GF-D8 (cell line): ENCODE measurements at places on chromosomes 1 and 21.

DNA sequence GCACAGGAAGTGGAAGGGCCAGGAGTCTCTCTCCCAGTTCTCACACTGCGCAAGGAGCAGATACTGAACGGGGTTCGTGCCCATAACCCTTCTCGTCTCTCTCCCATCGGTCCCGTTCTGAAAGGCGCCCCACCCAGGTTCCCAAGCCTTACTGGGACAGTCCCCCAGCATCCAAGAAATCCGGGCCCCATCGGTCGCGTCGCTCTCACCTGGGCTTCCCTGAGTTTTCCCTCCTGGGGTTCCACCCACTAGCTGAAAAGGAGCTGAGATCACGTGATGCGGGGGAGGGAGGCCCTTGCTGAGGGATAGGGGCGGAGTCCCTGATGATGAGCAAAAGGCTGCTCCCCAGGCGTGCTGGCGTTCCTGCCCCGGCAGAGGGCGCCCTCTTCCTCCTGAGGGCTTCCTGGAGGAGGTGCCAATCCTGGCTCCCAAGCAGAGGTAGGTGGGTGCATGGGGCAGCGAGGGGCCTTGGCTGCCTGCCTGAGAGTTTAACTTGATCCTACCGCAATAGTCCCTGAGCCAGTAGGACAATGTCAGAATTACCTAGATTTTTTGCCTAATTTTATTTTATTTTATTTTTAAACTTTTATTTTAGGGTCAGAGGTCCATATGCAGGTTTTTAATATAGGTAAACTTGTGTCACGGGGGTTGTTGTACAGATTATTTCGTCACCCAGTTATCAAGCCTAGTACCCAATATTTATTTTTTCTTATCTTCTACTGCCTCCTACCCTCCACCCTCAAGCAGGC lies at the start of gene SPOCD1:
Gene SPOCD1, minus strand, starts transcription at position 271 of the 749 bp plus-strand sequence. CDS start 689 bp downstream, outside the sequence.
- DNase-seq, result peak; percentile 29

- DNase-seq, result no peak
These were observed 12.2 kb upstream of the DHRS3 start for GRCh38 chr1:12629985-12630760.

GRCh38 chr1:59680044-59680443 lies 134.7 kb upstream of the HOOK1 start:
- no peak for DNase-seq

GRCh38 chr1:151246786-151247185 lies 7.7 kb upstream of the PSMD4 start:
- DNase-seq, result no peak

- DNase-seq, result no peak
These were observed 243.0 kb downstream of the TRABD2B start for GRCh38 chr1:47754221-47754620.

DNA sequence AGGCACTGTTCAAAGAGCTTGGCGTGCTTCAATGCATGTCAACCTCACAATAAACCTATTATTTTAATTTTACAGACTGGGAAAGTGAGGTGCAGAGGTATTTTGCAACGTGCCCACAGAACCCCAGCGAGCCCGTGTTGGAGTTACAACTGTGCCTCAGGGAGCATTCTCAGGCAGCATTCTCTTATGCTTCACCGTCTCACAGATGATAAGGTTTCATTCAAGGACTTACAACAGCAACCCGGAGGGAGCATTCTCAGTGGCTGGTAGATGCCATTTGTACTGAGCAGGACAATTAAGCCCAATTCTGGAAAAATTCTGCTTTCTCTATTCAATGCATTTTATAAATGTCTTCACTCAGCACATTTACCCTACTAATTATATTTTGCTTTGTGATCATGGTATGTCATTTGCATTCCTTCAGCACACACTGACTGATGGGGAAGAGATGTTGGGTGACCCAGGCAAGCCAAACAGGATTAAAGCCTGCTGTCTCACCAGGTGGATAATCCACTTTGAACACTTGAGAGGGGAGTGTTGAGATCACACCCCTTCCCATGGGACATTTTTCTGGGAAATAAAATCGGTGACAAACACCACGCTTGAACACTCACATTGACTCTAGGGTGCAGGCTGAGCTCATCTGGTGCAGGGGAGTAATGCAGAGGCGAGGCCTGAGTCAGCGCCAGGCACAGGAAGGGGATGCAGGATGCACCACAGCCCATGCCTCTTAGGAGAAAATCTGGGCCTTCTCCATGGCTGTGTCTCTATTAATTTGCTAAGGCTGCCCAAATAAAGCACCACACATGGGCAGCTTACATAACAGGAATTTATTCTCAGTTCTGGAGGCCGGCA lies 113.9 kb downstream of the CLIC6 start:
- no peak for DNase-seq

DNA sequence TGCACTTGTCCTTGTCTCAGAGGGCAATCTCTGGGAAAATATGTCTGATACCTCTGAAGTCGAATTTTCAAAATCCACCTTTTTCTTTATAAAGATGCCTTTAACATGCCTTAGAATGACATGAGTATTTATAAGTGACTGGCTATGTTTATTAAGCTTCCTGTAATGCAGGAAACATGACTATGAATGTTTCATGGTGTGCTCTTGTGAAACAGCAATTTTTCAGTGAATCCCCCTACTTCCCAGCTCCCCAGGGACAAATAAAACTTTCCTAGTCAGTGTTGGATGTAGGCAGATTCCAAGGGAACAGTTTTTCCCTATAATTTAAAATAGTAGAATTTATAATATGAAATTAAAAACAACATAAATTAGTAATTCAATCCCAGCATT lies 437.0 kb downstream of the LMO4 start:
- DNase-seq, result no peak

- peak; percentile 51 for DNase-seq
These were observed 116.8 kb downstream of the DTL start for GRCh38 chr1:212152308-212152693.

DNA sequence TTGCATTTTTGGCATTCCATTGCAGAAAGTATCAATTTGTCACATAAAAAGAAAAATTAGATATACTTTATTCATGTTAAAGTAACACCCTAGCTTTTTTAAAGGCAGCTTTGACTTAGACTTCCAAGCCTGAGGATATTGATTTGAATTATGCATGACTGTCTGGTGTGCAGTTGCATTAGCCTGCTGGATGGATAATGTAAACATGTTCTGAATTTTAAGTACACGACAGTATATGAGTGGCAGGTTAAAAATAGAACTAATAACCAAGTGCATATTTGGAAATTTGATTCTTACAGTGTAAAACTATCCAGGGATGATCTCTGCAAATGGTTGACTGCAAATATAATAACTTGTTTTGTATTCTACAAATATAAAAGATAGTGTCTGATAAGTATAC lies 124.0 kb downstream of the SYT14 start:
- no peak for DNase-seq

DNA sequence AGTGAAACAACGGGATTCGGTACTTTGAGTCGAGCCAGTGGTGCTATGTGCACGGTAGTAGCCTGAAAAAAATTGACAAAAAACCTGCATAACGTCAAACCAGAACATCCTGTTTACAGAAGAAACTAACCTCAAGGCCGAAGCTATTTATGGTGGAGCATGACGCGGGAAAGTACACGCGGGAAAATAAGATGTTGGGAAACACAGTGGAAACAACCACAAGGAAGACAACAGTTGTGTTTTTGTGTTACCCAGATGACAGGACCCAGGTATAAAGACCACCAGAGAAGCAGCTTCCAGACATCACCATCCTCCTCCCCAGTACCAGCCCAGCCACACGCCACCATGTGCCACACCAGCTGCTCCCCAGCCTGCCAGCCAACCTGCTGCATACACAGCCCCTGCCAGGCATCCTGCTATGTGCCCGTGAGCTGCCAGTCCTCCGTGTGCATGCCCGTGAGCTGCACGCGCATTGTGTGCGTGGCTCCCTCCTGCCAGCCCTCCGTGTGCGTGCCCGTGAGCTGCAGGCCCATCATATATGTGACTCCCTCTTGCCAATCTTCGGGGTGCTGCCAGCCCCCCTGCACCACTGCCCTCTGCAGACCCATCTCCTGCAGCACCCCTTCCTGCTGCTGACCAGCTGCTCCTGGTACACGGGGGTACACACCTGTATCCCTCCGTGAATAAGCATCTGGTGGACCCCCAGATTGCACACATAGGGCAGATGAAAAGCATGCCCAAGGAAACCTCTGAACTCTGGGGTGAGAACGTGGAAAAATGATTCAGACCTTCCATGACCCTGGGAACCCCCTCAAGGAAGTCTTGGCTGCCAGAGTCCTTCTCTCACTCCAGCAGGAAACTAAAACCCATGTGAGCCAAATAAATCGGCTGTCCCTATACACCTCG lies at the start of gene KRTAP12-3:
Gene KRTAP12-3, plus strand, starts transcription at position 298 of the 906 bp plus-strand sequence. Its CDS starts 48 bp downstream, at position 346.
- DNase-seq, result no peak

- DNase-seq, result no peak
These were observed 33.2 kb downstream of the KCTD3 start for GRCh38 chr1:215600258-215600792.

DNA sequence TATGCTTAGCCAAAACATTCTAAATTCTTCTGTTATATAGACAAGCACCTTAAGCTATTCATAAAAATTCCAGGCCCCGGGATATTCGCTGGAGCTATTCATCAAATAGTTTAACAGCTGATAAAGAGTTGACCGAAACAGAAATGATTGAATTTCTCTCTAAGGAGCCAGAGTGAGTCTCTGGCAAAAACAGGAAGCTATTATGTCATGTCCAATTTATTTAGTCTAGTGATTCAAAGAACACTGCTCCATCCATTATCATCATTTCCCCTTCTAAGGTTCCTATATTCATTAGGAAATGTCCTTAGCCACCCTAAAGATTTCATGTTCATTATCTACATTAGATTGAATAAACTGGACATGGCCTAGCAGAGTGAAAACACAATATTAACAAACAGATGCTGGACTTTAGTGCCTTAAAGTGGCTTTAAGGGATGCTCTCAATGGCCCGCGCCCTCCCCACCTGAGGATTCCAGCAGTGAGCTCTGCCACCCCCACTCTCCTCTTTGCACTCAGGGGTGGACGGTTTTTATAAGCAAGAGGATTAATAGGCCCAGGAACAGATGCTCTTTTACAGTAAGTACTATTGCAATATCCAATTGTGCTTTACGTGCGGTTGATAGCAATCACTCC lies 122.1 kb upstream of the RGS1 start:
- no peak for DNase-seq

DNA sequence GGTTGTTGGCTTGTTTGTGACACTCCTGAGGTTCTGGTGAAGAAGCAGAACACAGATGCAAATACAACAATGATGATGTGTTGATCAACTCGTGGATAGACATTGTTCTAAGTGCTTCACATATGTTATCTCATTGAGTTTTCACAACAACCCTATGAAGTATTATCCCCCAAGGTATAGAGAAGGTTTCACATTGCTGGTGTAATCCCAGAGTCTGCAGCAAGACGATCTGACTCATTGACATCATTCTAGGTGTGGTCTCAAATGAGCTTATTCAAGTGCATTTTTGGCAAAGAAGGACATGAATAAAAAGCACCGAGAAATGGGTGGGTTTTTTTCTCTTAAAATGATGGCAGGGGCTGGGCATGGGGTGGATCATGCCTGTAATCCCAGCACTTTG lies 64.1 kb upstream of the SCAF4 start:
- DNase-seq, result no peak

GRCh38 chr1:156583821-156584622 lies 4.5 kb downstream of the TTC24 start:
- DNase-seq, result peak; percentile 45

DNA sequence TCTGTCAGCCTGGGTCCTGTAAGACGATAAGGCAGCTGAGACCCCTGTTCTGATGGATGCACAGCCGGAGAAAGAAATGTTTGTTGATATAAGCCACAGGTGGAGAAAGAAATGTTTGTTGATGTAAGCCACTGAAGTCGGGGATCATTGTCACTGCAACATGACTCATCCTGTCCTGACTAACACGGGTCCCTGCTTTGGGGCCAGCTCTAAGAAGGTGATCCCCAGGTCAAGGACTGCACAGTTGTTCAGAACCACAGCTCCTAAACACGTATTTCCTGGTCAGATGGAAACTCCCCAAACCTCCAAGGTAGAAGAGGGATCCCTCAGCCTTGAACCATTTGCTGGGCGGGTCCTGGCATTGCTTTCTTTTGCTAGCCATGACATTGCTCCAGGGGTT lies 86.4 kb upstream of the IGSF21 start:
- DNase-seq, result no peak

DNA sequence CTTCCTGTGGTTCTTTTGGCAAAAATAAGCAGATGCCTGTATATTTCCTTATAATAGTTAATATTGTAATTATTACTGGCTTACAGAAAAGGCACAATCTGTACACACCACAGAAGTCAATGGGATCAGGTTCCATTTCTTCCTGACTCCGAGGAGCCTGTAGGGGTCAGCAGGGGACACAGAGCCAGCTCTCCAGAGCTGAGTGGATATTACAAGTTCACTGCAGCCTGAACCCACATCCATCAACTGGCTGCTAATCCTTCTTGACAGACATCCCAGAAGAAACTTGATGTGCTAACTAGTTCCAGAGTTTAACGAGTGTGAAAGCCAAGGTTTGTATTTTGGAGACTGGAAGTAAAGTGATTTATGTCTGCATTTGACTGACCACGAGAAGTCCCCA lies 203.8 kb downstream of the LMX1A start:
- no peak for DNase-seq

GRCh38 chr1:43101061-43101460 lies 71.0 kb downstream of the EBNA1BP2 start:
- no peak for DNase-seq

DNA sequence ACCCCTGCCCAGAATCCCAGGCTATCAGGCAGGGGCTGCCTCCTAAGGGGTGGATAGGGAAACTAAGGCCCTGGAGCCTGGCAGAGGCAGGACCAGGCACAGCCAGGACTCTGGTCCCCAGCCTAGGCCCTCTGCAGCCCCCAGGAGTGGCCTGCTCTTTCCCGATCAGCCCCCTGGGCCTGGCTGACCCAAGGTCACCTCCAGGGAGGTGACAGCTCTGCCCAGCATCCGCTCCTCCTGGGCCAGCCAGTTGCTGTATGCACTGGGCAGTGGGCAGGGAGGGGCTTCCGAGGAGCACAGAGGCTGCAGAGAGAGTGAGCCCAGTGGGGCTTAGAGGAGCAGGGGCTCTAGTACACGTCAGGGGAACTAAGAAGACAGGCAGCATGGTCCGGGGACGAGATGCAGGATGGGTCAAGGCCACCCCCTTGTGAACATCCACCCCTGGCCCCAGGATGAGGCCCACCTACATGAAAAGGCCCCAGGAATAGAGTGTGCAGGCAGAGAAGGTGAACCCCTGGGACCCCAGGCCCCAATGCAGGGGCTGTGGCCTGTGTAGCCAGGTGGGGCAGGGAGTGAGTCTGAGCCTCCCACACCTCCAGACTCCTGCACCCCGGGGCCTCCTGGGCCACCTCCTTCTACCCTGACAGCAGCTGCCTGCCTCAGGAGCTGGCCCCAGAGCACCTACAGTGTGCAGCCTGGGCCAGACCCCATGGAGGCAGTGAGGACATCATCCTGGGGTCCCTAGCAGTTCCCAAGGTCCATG lies 32.8 kb downstream of the WNT9A start:
- no peak for DNase-seq

DNA sequence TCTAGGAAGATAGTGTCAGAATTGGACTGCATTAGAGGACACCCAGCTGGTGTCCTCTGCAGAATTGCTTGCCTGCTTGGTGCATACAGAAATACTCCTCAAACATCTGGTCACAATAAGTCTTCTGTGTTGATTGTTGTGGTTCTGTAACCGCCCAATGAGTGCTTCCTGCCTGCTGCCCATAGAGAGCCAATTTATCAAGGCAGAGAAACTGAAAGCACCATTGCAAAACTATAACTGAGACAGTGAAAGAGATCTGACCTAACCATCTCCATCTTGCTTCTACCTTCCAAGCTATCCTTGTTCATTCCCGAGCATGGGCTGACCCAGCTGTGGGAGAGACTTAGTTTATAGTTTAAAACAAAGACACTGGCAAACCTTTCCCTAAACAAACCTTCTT lies 462.4 kb upstream of the RGS18 start:
- DNase-seq, result no peak

- DNase-seq, result no peak
These were observed 1.2 kb downstream of the GART start for GRCh38 chr21:33540711-33541104.
